ENCODE measurements at places on chromosomes 13 and 19.

DNA sequence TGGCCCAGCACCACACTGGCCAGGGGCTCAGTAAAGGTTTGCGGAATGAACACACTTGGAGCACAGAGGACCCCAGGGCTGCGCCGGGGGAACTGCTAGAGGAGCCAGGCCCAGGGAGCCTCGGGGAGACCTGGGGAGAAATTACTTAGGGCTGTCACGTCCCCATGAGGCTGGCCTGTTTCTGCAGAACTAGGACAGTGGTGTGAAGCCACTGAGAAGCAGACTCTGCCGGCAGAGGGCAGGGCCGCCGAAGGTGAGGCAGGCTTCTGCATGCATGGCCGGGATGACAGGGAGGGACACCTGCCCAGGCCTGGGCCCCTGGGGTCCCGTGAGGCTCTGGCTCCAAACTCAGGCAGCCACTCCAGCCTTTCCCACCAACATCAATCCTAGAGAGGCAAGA is 26.4 kb downstream of the ELAVL1 start:
- DNase-seq = no peak

- peak; percentile 13 for DNase-seq
Measured at GRCh38 chr13:41268764-41269163, 5.4 kb upstream of the MTRF1 start.

DNA sequence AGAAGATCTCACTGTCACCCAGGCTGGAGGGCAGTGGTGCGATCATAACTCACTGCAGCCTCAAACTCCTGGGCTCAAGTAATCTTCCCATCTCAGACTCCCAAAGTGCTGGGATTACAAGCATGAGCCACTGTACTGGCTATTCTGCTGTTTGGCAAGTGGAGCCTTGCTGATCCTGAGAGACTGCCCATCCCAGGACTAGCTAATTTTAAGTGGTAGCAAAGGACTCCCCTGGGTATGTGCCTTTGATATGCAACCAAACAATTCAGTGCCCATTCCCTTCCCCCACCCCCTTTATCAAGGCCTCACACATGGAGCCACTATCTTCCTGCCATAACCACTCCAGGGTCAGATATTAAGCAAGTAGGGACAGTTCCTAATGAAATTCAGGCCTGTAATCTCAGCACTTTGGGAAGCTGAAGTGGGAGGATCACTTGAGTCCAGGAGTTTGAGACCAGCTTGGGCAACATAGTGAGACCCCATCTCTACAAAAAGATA is 17.0 kb upstream of the ZNF460 start:
- DNase-seq = no peak

- DNase-seq = no peak
Measured at GRCh38 chr19:15476325-15476724, 3.0 kb downstream of the PGLYRP2 start.

GRCh38 chr13:51740698-51741097 is 63.3 kb downstream of the DHRS12 start:
- DNase-seq = no peak

GRCh38 chr13:35716186-35716585 is 239.7 kb upstream of the MAB21L1 start:
- DNase-seq = no peak

- DNase-seq = no peak
Measured at GRCh38 chr13:36445278-36445677, 13.0 kb downstream of the CCNA1 start.

GRCh38 chr13:103395139-103395538 is 328.9 kb upstream of the SLC10A2 start:
- no peak for DNase-seq

GRCh38 chr19:47353307-47353712 is 4.2 kb downstream of the DHX34 start:
- no peak for DNase-seq

DNA sequence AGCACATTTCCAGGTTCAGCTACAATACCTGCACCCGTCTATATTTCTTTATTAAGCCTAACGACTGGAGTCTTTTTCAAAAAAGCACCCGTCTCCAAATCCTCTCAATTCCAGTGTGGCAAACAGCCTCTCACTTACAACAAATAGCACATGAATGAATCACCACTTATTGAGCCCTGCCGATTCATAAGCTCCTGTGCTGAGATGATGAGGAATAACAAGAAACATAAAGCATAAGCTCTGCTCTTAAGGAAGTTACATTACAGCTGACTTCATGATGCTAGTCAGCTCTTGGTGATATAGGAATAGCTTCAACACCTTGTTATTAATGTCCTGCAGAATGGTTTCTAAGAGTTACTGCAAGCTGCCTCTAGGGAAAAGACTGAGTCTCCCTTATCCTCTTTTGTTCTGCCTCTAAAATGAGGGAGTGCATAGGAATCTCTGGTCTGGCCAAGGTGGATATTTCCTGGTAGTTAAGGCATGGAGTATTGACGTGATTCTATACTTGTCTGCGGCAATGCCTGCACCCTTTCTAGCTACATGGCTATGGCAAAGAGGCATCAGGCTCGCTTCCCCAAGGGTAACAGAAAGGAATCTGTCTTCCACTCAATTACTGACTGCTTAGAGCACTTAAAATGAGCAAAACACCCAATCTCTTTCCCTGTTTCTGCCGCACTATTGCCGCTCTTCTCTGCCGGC is 195.7 kb downstream of the KLF12 start:
- peak; percentile 89 for DNase-seq

- DNase-seq = no peak
Measured at GRCh38 chr19:47531640-47532387, 17.0 kb upstream of the NAPA start.

DNA sequence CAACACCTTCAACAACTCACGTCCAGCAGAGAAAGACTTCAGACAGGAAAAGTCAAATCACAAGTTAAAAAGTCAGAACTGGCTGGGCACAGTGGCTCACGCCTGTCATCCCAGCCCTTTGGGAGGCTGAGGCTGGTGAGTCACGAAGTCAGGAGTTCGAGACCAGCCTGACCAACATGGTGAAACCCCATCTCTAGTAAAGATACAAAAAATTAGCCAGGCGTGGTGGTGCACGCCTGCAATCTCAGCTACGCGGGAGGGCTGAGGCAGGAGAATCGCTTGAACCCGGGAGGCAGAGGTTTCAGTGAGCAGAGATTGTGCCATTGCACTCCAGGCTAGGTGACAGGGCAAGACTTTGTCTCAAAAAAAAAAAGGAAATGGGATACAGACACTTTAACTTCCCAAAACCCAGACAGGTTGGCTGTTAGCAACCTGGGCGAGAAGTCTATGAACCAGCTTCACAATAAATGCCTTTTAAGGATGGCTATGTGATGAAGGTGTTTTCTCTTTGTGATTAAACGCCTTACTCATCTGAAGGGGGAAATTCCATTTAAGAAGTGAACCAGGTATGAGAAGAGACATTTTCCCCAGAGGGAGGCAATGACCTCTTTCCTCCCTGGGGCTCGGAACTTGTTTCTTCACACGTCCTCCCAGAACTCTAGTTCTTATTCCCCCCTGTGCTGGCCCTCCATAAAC is 80.4 kb downstream of the INSR start:
- no peak for DNase-seq

DNA sequence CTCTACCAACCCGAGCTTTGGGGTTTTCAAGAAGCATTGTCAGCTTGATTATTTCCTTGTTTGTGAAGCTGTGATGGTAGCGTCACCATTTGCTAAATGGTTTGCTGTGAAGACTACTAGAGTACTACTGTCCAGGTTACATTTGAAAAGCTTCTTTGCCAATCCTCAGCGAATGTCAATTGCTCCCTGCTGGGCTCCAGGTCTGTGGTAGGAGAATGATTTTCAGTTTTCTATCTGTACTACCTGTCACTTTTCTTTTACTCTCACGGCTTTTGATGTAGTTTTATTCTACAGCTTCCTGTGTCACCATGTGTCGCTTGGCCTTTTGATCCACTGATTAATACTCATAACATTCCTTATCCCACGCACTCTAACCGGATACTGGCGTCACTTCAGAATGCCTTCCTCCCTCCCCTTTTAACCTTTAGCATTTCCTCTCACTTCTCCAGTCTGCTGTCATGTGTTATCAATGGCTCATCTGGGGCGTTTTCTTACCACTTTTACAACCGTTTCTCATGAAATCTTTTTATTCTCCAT is 7.5 kb upstream of the GPR183 start:
- no peak for DNase-seq

DNA sequence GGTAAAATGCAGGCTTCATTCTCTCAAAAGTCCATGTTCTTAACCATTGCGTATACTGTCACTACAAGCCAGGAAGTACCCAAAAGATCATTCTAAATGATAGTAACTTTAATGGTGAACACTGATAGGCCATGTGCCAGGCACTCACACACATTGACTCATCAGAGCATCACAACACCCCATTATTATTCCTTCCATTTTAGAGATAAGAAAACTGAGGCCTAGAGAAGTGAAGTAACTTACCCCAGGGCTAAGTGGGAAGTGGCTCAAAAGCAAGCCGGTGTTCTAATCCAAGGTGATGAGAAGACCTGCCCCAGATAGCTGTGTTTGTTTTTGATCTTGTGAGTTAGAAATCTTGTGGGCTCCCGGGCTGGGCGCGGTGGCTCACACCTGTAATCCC is 1.4 kb upstream of the PHLDB3 start:
- no peak for DNase-seq

DNA sequence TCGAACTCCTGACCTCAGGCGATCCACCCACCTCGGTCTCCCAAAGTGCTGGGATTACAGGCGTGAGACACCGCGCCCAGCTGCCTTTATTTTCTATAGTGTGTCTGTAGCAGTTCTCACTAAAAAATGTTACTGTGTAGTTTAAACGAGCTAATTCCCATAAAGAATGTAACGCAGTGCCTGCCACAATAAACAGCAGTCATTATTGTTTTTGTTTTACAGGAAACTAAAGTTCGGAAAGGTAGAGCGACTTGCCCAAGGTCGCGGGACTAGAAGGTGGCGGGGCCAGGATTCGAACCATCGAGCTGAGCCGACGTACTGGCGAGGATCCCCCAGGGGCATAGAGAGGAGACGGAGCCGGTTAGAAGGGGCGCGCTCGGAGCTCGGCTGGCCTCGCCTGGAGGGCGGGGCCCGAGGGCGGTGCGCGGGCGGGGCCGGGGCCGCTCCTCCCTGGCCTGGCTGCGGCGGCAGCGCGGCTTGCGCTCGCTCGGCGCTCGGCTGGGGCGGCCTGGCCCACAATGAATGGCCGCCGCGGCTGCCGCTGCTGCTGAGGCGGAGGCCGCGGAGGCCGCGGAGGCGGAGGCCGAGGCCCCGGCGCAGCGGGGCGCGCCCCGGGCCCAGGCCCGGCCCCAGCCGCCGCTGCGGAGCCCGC is at the start of gene NACC1:
TSS of gene NACC1 (plus strand) at position 493 of the 652 bp plus-strand sequence. CDS start 16,944 bp downstream, outside the sequence.
- peak; percentile 94 for DNase-seq

DNA sequence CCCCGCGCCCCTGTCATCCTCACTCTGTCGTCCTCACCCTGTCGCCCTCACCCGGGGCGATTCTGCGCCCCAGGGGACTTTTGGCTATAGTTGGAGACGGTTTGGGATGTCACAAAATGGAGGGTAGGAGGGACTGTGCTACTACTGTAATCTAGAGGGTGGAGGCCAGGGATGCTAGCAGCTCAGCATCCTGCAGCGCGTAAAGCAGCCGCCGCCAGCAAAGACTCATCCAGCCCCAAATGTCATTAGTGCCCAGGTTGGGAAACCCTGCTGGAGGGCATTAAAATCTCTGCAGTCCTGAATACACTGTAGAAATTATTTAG is 362 bp downstream of the ZNF557 start:
- DNase-seq = no peak

GRCh38 chr13:59680429-59681024 is 483.2 kb downstream of the DIAPH3 start:
- DNase-seq = peak; percentile 38

- peak; percentile 40 for DNase-seq
Measured at GRCh38 chr19:5934774-5935472, 20.9 kb downstream of the CAPS start.

- DNase-seq = peak; percentile 35
Measured at GRCh38 chr19:54517483-54517882, 14.9 kb downstream of the LAIR2 start.

GRCh38 chr13:110345266-110345665 is 38.2 kb downstream of the COL4A2 start:
- DNase-seq = no peak

DNA sequence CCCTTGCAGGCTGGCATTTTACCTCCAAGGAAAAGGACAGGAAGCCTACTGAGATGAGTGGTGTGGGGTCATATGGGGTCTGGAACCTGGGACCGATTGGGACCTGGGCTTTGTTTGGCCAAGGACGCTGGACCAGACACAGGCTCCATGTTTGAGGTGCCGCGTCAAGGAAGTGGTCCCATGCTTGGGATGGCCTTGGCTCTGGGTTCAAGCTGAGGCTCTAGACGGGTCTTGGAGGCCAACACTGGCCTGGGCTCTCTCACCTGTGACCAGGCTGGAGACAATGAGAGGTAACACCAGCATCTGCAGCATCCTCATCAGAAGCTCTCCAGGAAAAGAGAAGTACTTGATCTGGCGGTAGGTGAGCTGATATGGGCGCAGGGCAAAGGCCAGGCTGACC is 8.2 kb downstream of the SLC1A6 start:
- DNase-seq = no peak

DNA sequence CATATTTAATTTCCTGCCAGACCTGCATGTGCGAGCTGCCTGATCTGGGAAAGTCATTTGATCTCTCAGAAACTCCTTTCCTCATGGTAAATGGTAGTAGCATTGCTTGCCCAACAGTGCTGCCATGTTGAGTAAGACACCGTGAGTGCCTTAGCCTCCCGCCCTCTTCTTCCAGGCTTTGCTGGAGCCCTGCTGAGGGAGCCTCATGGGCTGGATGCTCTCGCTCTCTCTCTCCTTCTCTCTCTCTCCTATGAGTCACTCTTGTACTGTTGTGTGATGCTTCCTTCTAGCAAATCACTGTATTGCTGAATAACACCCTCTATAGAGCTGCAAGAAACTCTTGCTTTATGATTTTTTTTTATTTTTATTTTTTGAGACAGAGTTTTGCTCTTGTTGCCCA is 365.5 kb downstream of the UQCRFS1 start:
- DNase-seq = peak; percentile 54

GRCh38 chr19:29467824-29468401 is 57.9 kb upstream of the VSTM2B start:
- no peak for DNase-seq

DNA sequence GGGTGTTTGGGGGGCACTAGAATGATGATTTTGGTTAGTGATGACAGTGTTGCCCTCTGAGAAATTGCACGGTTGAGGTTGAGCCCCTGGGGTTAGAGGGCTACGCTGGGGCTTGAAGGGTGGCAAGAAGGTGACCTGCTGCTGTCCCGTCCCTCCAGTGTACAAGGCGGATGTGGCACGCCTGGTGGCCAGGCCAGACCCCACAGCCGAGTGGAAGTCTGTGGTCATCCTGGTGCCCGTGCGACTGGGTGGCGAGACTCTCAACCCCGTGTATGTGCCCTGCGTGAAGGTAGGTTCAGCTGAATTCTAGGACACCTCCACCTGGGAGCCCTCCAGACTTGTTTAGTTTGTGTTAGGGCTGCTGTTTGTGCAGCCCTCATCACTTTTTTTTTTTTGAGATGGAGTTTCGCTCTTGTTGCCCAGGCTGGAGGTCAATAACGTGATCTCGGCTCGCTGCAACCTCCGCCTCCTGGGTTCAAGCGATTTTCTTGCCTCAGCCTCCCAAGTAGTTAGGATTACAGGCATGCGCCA is 5.1 kb downstream of the ATG4D start:
- no peak for DNase-seq

DNA sequence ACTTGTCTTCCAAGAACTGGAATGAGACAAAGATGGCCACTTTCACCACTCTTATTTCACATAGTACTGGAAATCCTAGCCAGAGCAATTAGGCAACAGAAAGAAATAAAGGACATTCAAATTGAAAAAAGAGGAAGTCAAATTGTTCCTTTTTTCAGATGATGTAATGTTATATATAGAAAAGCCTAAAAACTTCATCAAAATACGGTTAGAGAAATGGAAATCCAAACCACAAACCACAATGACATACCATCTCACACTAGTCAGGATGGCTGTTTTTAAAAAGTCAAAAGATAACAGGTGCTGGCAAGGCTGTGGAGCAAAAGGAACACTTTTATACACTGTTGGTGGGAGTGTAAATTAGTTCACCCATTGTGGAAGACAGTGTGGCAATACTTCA is 113.3 kb upstream of the SPRY2 start:
- DNase-seq = peak; percentile 33
